ENCODE measurements at places on chromosomes 12 and 14.

DNA sequence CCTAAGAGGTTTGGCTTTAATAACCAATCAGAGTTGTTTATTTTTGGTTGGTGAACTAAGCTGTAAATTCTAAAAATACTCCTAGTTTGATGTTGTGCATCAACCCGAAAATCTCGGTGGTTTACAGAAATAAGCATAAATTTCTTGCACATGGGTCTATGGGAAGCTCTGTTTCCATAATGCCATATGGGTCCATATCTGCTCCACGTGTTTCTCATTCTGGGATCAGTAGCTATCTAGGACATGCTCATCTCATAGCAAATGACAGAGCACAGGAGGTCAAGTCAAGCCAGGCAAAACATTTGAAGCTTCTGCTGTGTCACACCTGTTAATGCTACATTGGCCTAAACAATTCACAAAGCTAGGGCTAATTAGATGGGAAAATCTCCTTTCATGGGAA, 23.1 kb downstream of the NUP37 start:
- DNase-seq, result no peak

DNA sequence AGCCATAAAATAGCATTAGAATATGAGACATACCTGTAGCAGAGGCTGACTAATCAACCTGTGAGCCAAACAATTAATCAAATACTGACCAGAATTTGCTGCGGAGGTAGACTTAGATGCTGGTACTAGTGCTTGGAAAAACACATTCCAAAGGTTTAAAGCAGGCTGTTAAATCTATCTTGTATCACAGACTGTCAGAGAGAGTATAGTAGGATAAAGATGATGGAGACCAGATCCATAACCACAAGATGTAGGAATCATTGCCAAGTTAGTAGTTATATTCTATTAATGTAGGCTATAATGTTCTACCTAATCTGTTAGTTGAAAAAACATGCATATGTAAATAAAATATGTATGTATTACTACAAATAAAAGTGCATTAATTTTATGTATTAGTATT, 726.2 kb downstream of the SLC6A15 start:
- DNase-seq, result no peak

GRCh38 chr14:64137657-64138290, 156.4 kb downstream of the ESR2 start:
- no peak for DNase-seq

DNA sequence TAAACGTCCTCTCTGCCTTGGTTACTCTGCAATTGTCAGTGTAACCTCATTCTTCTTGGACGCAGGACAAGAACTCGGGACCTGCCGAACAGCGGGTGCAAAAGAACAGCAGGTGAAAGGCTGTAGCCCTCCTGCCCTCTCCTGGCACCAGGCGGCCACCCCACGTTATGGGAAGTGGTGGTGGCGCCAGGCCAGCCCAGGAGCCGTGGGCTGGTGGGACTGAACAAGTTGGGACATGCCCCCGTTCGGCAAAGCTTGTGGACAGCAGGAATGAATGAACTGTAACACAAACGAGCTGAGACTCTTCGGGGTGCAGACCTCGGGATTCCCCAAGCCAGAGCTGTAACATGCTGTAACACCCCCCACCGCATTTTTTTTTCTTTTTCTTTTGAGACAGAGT, 6.6 kb upstream of the M6PR start:
- no peak for DNase-seq

DNA sequence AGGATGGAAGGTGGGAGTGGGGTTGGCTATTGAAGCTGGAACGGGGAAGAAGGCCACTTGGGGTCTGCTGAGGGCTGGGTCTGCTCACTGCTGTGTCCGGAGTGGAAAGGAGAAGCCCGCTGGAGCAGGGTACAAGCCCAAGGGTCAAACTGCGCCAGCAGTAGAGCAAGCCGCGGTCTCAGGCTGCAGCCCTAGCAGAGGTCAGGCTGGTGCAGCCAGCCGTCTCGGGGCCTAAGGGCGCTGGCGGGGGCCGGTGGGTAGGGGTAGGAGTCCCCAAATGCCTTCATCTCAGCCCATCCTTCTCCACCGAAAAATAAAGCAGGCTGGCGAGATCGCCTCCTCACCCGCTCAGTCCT, 718 bp upstream of the JDP2 start:
- DNase-seq, result no peak

- DNase-seq, result no peak
These were observed 163.2 kb downstream of the DYRK2 start for GRCh38 chr12:67811437-67812361.

DNA sequence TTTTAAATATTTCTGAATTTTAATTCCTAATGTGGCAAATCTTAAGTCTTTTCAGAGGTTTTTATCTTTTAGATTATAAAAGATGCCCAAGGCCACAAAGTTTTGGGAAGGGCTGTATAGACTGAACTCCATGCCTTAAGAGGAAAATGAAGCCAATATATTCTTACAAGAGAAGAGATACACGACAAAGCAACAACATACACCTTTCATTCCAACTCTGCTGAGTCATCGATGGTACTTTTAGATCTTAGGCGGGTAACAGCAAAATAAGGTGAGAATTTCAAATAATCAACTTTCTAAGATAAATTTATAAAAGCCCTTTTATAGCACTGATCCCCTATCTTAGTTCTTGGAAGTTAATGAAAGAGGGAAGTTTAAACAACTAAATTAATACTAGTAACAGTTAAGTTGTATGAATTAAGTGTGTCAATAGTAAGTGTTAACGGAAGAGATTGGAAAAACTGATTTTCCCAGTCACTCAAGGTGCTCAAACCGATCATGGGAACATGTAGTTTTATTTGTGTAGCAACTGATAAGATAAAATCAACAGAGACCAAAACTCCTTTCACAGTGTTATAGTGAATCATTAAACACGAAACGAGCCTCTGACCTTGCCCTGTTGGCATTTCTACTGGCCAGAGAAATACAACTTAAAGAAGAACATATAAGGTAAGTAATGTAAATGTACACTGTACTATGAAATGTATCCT, 18.8 kb upstream of the PIK3C2G start:
- no peak for DNase-seq

Data from AML-193 (cell line).